Effector memory CD4-positive, alpha-beta T cell (primary cell): ENCODE measurements at places on chromosomes 16 and 17.

DNA sequence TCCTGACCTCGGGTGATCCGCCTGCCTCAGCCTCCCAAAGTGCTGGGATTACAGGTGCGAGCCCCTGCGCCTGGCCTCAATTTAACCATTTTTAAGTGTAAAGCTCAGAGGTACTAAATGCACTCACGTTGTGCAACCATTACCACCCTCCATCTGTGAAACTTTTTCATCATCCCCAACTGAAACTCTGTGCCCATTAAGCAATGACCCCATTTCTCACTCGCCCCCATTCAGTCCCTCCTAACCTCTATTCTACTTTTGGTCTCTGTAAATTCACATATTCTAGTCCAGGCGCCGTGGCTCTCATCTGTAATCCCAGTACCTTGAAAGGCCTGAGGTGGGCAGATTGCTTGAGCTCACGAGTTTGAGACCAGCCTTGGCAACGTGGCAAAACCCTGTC lies 8.3 kb upstream of the SPNS3 start:
- no peak for DNase-seq
- no peak overlapping the region for H3K27ac ChIP-seq
- H3K27me3 ChIP-seq: no peaks in the 10 kb centered on the region
- H3K36me3 ChIP-seq: no peaks in the 10 kb centered on the region
- no peak overlapping the region for H3K4me3 ChIP-seq
- no peaks in the 10 kb centered on the region for H3K4me1 ChIP-seq

DNA sequence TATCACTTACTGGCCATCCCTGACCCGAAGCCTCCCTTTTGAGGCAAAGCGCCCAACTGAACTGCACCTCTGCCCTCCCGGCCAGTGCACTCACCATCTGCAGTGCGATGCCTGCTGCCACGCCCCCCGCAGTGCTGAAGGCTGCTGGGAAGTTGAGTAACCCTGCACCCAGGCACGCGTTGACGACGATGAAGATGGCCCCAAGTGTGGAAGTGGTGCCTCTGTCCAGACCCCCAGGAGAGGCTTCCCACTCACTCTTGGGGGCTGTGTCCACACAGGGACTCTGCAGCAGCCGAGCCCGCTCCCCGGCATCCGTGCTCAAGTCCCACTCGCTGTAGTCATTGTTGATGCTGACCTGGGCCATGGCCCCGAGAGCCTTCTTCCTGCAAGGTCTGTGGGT lies 4.8 kb downstream of the SLC38A7 start:
- no peaks in the 10 kb centered on the region for H3K27me3 ChIP-seq
- H3K27ac ChIP-seq: no peak overlapping the region
- H3K4me1 ChIP-seq: peaks cover 1% of the 10 kb centered on the region
- H3K4me3 ChIP-seq: no peak overlapping the region
- no peak for DNase-seq
- H3K36me3 ChIP-seq: peaks cover 7% of the 10 kb centered on the region

DNA sequence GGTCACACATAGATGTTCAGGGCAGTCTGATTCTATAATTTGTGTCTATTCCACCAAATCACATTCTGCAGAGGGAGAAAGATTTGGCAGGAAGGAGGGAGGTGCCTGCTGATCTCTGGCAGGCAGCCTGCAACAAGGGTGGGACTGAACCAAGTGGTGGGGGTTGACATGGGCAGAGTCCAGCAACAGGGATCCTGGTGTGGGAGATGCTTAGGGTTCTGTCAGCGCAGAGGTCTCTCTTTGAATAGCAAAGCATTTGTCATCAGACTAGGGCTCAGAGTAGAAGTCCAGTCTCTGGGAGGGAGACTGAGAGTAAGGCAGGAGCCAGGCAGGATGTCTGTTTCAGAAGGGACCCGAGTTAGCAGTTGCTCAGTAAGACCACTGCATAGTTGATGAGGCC lies 94.6 kb downstream of the UTP18 start:
- no peaks in the 10 kb centered on the region for H3K4me1 ChIP-seq
- no peak overlapping the region for H3K4me3 ChIP-seq
- H3K36me3 ChIP-seq: no peaks in the 10 kb centered on the region
- H3K27ac ChIP-seq: no peak overlapping the region
- no peaks in the 10 kb centered on the region for H3K27me3 ChIP-seq

- peaks cover 47% of the 10 kb centered on the region for H3K36me3 ChIP-seq
- peaks cover 17% of the 10 kb centered on the region for H3K4me1 ChIP-seq
- H3K4me3 ChIP-seq: no peak overlapping the region
- H3K27ac ChIP-seq: no peak overlapping the region
Measured at GRCh38 chr17:76155988-76156661, 15.1 kb upstream of the FOXJ1 start.

DNA sequence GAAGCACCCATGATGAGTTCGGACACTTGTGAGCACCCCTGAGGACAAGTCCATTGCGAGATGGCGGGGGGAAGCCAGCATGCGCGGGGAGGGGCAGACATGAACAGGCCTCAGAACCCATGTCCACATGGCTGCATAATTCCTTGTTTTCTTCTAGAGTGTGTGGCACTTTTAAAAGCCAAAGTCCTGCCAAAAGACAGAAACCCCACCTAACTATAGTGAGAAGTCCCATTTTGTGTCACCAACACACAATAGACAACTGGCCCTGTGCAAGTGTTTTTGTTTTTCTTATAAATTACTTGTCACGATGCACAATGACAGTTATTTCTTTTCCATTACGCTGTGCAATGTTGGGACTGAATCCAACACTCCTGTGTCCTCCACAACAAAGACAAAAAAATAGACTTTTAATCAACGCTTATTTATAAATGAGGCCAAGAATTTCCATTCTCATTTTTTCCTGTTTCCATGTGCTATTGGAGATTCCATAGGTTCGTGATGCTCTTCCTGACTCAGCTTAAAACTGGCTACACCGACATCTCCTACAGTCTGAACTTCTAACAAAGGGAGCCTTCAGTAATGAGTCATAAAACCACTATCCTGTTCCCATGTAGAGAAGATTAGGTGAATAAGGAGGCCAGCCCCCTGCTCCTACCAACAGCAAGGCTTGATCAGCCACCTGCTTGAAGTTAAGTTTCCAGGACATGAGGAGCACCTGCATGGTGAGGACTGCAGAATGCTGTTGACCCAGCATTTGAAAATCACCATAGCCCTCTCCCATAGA lies 98.9 kb downstream of the ZNF423 start:
- peaks cover 3% of the 10 kb centered on the region for H3K27me3 ChIP-seq
- H3K27ac ChIP-seq: no peak overlapping the region
- no peaks in the 10 kb centered on the region for H3K36me3 ChIP-seq
- no peaks in the 10 kb centered on the region for H3K4me1 ChIP-seq

DNA sequence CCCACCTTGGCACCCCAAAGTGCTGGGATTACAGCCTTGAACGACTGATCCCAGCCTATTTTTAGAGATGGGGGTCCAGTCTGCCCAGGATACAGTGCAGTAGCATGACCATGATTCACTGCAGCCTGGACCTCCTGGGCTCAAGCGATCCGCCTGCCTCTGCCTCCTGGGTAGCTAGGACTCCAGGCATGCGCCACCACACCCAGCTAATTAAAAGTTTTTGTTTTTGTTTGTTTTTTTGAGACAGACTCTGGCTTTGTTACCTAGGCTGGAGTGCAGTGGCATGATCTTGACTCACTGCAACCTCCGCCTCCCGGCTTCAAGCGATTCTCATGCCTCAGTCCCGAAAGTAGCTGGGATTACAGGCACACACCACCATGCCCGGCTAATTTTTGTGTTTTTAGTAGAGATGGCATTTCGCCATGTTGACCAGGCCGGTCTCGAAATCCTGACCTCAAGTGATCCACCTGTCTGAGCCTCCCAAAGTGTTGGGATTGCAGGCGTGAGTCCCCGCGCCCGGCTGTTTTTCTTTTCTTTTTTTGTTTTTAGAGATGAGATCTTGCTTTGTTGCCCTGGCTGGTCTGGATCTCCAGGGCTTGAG lies 2.3 kb upstream of the PAFAH1B1 start:
- no peak overlapping the region for H3K4me3 ChIP-seq
- H3K36me3 ChIP-seq: no peaks in the 10 kb centered on the region
- peaks cover 5% of the 10 kb centered on the region for H3K4me1 ChIP-seq
- H3K27ac ChIP-seq: no peak overlapping the region
- DNase-seq: no peak
- H3K27me3 ChIP-seq: no peaks in the 10 kb centered on the region

- no peak overlapping the region for H3K4me3 ChIP-seq
- no peak overlapping the region for H3K27ac ChIP-seq
- DNase-seq: no peak
- peaks cover 2% of the 10 kb centered on the region for H3K27me3 ChIP-seq
- H3K36me3 ChIP-seq: no peaks in the 10 kb centered on the region
Measured at GRCh38 chr17:77076124-77076830, 64.5 kb upstream of the SEC14L1 start.

DNA sequence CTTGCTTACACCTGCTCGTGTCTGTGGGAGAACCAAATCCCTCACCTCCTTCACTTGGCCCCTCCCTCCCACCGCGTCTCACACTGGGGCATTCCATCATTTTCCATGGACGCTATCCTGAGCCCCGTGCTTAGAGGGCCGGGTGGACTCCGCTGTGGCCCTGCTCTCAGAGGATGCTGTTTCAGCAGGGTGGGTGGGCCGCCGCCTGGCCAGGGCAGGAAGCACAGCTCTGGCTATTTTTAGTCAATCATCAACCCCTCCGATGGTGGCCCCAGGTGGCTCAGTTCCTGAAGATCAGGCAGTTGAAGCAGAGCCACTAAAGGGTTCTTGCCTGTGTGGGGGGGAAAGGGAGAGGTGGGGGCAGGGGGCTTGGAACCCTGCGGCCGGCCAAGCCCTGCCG lies 230.3 kb downstream of the ENGASE start:
- peaks cover 9% of the 10 kb centered on the region for H3K27me3 ChIP-seq
- H3K4me3 ChIP-seq: no peak overlapping the region
- no peaks in the 10 kb centered on the region for H3K4me1 ChIP-seq
- DNase-seq: no peak

- no peak overlapping the region for H3K4me3 ChIP-seq
- no peaks in the 10 kb centered on the region for H3K4me1 ChIP-seq
- DNase-seq: no peak
- H3K27ac ChIP-seq: no peak overlapping the region
Measured at GRCh38 chr16:80710918-80711317, 93.5 kb downstream of the CDYL2 start.

GRCh38 chr17:17391668-17392370 lies 85.0 kb upstream of the MED9 start:
- H3K4me3 ChIP-seq: peak overlapping the region; percentile 44
- no peaks in the 10 kb centered on the region for H3K36me3 ChIP-seq
- H3K27me3 ChIP-seq: no peaks in the 10 kb centered on the region
- no peaks in the 10 kb centered on the region for H3K4me1 ChIP-seq
- peak; percentile 67 for DNase-seq

- no peaks in the 10 kb centered on the region for H3K4me1 ChIP-seq
- H3K27me3 ChIP-seq: no peaks in the 10 kb centered on the region
- no peak for DNase-seq
- no peak overlapping the region for H3K4me3 ChIP-seq
- H3K27ac ChIP-seq: no peak overlapping the region
Measured at GRCh38 chr16:51337662-51338061, 186.6 kb upstream of the SALL1 start.

DNA sequence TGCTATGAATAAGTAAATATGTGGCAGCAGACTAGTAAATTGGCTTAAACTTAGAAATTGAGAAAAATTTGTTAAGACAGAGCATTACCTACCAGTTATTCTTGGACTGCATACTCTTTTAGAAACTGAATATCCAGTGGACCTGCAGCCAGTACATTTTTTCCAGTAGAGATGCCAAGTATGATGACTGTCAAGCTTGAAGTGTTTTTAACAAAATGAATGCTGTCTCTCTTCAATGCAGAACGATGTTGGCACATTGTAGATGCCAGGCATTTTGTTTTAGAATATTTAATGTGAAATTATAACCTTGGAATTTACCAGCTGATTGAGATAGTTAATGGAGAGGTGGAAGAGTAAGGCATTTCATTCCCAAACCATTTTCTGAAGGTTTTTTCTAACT lies 52.5 kb downstream of the NFAT5 start:
- peaks cover 5% of the 10 kb centered on the region for H3K4me1 ChIP-seq
- no peaks in the 10 kb centered on the region for H3K36me3 ChIP-seq
- H3K4me3 ChIP-seq: no peak overlapping the region
- H3K27me3 ChIP-seq: no peaks in the 10 kb centered on the region
- DNase-seq: no peak

- DNase-seq: no peak
- no peak overlapping the region for H3K4me3 ChIP-seq
- H3K36me3 ChIP-seq: peaks cover 38% of the 10 kb centered on the region
- H3K27me3 ChIP-seq: no peaks in the 10 kb centered on the region
Measured at GRCh38 chr17:29504711-29505110, 62.1 kb downstream of the ABHD15 start.

- no peak overlapping the region for H3K27ac ChIP-seq
- H3K4me1 ChIP-seq: peaks cover 4% of the 10 kb centered on the region
- no peaks in the 10 kb centered on the region for H3K36me3 ChIP-seq
- no peak for DNase-seq
- H3K27me3 ChIP-seq: no peaks in the 10 kb centered on the region
- no peak overlapping the region for H3K4me3 ChIP-seq
Measured at GRCh38 chr16:72924537-72924926, 123.4 kb downstream of the ZFHX3 start.

DNA sequence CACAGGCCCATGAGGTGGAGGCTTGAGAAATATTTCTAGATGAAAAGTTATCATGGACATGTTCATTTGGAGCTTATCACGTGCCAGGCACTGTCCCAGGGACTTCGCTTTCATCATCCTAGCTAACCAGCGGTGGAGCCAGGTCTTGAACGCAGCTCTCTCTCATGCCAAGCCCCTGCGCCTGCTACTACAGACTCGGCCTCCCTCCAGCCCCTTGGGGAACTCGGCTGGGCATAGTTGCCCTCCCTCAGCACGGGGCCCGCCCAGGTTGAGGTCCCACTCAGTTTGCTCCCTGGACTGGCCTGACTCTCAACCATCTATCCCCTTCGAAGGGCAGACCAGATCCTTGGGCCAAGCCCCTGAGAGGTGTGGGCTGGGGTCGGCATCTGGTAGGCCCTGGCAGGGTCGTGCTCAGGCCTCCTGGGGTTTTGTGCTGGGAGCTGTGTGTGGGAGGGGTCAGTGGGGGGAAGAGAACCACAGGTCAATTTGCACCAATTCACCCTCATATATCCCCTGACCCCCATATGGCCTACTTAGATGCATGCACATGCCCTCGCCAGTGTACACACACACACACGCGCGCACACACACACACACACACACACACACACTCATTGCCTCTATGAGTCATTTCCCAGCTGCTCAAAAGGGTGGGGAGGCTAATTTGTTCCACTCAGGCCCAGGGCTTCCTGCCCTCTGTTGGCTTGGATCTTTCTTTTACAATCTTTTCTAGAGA lies 12.1 kb upstream of the SCN4A start:
- DNase-seq: peak; percentile 39
- H3K4me3 ChIP-seq: no peak overlapping the region

DNA sequence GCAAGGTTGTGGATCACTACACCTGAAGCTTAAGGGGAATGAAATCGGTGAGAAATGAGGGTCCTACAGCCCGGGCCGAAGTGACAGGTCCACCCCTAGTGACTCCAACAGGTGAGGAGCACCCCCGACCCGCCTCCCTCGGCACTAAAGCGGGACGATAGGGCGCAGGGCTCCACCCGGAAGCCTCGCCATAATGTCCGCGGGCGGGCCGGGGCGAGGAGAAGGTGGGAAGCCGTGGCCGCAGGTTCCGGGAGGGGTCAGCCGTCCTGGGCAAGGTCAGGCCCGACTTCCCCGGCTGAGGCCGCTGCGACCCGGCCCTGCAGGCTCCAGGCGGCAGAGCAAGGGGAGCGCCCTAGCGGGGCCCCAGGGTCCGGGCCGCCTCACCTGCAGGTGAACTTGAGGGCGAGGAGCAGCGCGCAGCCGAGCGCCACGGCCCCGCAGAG lies 543 bp downstream of the TXNDC11 start:
- H3K27me3 ChIP-seq: no peaks in the 10 kb centered on the region
- no peaks in the 10 kb centered on the region for H3K36me3 ChIP-seq
- peak overlapping the region; percentile 79 for H3K27ac ChIP-seq
- peak overlapping the region; percentile 77 for H3K4me3 ChIP-seq
- peaks cover 22% of the 10 kb centered on the region for H3K4me1 ChIP-seq

GRCh38 chr16:89034971-89035668 lies 58.1 kb upstream of the CBFA2T3 start:
- peaks cover 24% of the 10 kb centered on the region for H3K4me1 ChIP-seq
- no peak overlapping the region for H3K4me3 ChIP-seq
- H3K27ac ChIP-seq: no peak overlapping the region
- no peaks in the 10 kb centered on the region for H3K36me3 ChIP-seq
- H3K27me3 ChIP-seq: no peaks in the 10 kb centered on the region
